IPS DF 6.9 (cell line): ENCODE measurements at places on chromosomes 2 and 18.

- H3K4me3 ChIP-seq, result no peak overlapping the region
- H3K27ac ChIP-seq, result no peak overlapping the region
- no peak for DNase-seq
- no peaks in the 10 kb centered on the region for H3K36me3 ChIP-seq
- H3K4me1 ChIP-seq, result no peaks in the 10 kb centered on the region
- no peaks in the 10 kb centered on the region for H3K27me3 ChIP-seq
These were observed 57.0 kb upstream of the HNRNPA3 start for GRCh38 chr2:177155631-177156030.

- no peak for DNase-seq
- H3K27ac ChIP-seq, result no peak overlapping the region
- H3K27me3 ChIP-seq, result no peaks in the 10 kb centered on the region
These were observed 262.7 kb upstream of the FSIP2 start for GRCh38 chr2:185475914-185476313.

GRCh38 chr18:9542924-9543323 lies 67.6 kb downstream of the RALBP1 start:
- H3K4me3 ChIP-seq, result no peak overlapping the region
- peaks cover 12% of the 10 kb centered on the region; the same call in 1 of the 2 replicates for H3K36me3 ChIP-seq
- DNase-seq, result no peak

- no peaks in the 10 kb centered on the region for H3K27me3 ChIP-seq
- H3K27ac ChIP-seq, result no peak overlapping the region
- no peak overlapping the region for H3K4me3 ChIP-seq
- H3K36me3 ChIP-seq, result no peaks in the 10 kb centered on the region
- no peak for DNase-seq
These were observed 62.4 kb upstream of the TNP1 start for GRCh38 chr2:216922175-216922780.

DNA sequence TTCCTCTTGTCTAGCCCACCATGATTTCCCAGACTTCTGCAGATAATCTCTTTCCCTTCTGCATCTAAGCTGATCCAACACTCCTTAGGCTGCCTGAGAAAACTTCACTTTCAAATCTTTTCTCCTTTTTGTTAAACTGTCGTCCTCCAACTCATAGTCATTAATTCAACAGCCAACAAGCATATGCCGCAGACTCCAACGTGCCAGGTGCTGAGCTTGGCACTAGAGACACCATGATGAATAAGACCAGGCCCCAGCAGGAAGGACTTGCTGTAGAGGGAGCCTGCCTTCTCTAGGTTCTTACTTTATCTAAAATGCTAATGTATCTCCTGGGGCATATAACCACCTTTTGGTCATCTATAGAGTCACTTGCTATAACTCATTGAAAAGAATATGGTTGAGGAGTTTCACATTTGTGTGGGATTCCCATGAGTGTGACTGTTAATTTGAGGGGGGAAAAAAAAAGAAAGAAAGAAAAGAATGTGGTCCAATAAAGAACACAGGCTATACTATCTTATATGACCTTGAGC lies 51.0 kb downstream of the ANKRD44 start:
- no peak overlapping the region for H3K4me3 ChIP-seq
- H3K27me3 ChIP-seq, result no peaks in the 10 kb centered on the region
- H3K36me3 ChIP-seq, result no peaks in the 10 kb centered on the region

DNA sequence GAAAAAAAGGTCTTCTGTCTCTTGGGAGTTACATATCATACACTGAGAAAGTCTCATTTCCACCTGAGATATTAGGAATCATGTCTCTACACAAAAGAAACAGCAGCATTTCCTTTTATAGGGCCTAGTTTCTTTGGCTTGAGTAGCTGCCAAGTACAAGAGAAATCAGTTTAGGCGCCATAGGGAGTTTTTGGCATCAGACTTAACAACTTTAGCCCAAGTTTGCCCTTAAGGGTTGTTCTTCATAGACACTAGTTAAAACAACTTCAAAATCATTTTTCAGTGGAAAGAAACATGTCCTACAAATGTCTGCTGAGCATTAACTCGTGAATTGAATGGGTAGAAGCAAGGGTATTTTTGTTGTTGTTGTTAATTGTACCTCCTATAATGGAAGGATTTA lies 587.0 kb upstream of the DSEL start:
- no peaks in the 10 kb centered on the region for H3K4me1 ChIP-seq
- no peaks in the 10 kb centered on the region for H3K27me3 ChIP-seq
- no peak overlapping the region for H3K27ac ChIP-seq
- no peak for DNase-seq
- H3K4me3 ChIP-seq, result no peak overlapping the region

DNA sequence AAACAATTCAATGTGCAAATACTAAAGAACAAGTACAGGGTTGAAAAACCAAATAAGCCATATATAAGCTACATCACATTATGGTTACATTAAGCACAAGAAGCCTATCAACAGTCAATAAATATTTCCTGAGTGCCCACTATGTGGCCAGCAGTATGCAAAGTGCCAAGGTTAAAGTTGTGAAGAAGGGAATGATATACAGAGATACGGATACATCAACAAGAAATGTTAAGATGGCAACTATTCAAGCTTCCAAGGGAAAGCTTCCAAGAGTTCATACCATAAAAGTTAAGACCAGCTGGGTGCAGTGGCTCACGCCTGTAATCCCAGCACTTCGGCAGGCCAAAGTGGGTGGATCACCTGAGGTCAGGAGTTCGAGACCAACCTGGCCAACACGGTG lies 14.0 kb downstream of the DYM start:
- H3K4me1 ChIP-seq, result no peaks in the 10 kb centered on the region
- no peak overlapping the region for H3K27ac ChIP-seq
- no peaks in the 10 kb centered on the region for H3K36me3 ChIP-seq
- no peak overlapping the region for H3K4me3 ChIP-seq
- DNase-seq, result no peak

GRCh38 chr2:30709516-30709915 lies 97.7 kb downstream of the CAPN13 start:
- no peaks in the 10 kb centered on the region for H3K36me3 ChIP-seq
- DNase-seq, result no peak
- H3K4me3 ChIP-seq, result no peak overlapping the region
- no peaks in the 10 kb centered on the region for H3K27me3 ChIP-seq
- no peak overlapping the region for H3K27ac ChIP-seq

DNA sequence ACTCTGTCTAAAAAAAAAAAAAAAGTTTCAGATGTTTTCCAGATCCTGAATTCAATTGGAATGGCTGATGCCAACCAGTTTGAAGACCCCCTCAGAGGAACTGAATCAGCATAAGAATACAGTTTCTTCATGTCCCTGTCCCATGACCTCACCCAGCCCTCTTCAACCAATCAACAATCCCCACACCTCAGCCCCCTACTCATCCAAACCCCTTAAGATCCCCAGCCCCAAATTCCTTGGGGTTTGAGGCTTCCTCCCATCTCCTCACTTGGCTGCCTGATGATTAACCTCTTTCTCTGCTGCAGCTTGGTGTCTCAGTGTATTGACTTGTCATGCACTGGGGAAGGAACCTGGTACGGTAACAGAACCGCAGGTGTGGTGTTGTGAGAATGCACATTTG lies 97.6 kb upstream of the CABLES1 start:
- H3K36me3 ChIP-seq, result no peaks in the 10 kb centered on the region
- H3K27me3 ChIP-seq, result no peaks in the 10 kb centered on the region; the same call in 1 of the 2 replicates
- H3K4me1 ChIP-seq, result peaks cover 4% of the 10 kb centered on the region
- no peak overlapping the region for H3K4me3 ChIP-seq
- no peak for DNase-seq
- H3K27ac ChIP-seq, result no peak overlapping the region

DNA sequence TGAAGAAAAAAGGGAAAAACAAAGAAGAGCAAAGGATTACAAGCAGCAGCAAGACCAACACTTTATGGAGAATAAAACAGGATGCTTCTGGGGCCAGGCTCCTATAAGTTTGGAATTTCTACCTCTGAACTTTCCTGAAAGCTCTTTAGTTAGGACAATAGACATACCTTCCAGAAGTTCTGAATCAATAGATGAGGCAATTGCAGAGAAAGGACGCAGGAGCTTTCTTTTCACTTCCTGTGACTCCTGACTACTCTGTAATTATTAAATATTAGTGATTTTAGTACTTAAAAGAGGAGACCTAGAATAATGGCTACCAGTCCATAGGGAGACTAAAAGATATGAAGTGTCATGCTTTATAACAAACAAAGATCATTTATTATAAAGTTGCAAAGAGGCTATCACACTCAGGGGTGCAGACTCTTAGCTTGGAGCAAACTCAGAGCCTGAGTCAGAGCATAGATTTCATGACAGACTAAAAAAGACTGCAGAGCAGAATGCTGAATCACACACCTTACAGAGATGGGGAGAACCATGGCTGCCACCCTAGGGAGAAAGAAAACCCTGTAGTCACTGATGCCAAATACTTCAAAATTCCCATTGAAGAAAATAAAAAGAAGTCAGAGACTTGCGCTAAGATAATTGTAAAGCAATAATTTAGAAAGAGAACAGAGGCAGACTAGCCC lies 52.5 kb upstream of the FAM136A start:
- no peak for DNase-seq
- no peak overlapping the region for H3K4me3 ChIP-seq
- no peaks in the 10 kb centered on the region for H3K4me1 ChIP-seq

DNA sequence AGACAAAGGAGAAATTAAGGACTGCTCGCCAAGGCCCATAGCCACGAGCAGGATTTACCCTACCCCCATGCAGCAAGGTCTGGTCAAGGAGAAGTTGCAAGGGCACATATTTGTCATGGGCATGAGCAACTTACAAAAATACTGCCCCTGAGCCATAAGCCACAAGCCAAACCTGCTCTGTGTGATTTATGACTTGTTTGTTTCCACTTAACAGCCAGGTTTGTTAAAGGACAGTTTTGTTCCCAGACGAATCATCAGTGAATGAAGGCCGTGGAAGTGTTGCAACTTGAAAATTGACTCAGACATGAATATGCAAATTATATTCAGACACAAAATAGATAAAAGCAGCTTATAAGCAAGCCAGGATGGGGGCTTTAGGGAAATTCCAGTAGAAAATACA lies 31.3 kb upstream of the EVA1A start:
- no peaks in the 10 kb centered on the region for H3K36me3 ChIP-seq
- H3K4me3 ChIP-seq, result no peak overlapping the region
- H3K27ac ChIP-seq, result no peak overlapping the region
- no peaks in the 10 kb centered on the region for H3K4me1 ChIP-seq
- H3K27me3 ChIP-seq, result no peaks in the 10 kb centered on the region
- DNase-seq, result no peak

DNA sequence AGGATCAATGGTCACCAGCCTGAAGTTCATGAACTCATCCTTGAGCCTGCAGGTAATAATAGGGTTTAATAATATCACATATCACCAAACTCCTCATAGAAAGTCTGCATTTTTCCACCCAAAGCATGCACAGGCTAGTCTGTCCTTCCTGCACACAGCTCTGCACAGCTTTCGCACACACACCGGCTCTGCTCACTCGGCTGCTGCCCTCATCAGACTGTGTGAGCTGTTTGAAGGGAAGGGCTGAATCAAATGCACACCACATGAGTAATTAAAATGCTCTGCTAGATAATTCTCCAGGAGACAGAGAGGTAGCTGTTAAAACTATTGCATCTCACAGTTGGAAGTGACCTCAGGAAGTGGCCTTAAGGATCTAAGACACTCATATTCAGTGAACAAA lies 108.4 kb upstream of the YPEL5 start:
- no peak for DNase-seq
- no peaks in the 10 kb centered on the region for H3K4me1 ChIP-seq
- no peak overlapping the region for H3K27ac ChIP-seq
- no peaks in the 10 kb centered on the region for H3K36me3 ChIP-seq

GRCh38 chr2:96218508-96219131 lies 10.0 kb upstream of the STARD7 start:
- H3K4me3 ChIP-seq, result no peak overlapping the region
- H3K27me3 ChIP-seq, result no peaks in the 10 kb centered on the region
- H3K36me3 ChIP-seq, result no peaks in the 10 kb centered on the region
- no peaks in the 10 kb centered on the region for H3K4me1 ChIP-seq
- no peak for DNase-seq
